HL-60 (cell line): ENCODE measurements at places on chromosomes 11 and 22.

DNA sequence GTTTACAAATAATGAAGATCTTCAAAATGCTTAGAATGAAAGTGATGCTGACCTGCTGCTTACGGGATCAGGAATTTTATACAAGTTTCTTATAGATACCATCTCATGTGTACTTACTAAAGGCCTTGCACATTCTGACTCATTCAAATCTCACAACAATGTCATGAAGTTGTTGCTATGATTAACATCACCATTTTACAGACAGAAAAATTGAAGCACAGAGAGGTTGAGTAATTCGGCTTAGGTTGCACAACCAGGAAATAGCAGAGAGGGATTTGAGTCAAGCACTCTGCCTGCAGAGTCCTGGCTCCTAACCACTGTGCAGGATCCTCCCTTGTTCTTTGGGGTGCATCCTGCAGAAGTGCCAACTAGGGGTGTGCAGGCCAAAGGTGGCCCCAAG is 471.9 kb downstream of the MIAT start:
- DNase-seq = peak; percentile 33

- DNase-seq = no peak
Observed at GRCh38 chr11:32297611-32298011, 137.7 kb downstream of the WT1 start.

GRCh38 chr11:953512-953911 is 27.8 kb downstream of the AP2A2 start:
- no peak for DNase-seq

DNA sequence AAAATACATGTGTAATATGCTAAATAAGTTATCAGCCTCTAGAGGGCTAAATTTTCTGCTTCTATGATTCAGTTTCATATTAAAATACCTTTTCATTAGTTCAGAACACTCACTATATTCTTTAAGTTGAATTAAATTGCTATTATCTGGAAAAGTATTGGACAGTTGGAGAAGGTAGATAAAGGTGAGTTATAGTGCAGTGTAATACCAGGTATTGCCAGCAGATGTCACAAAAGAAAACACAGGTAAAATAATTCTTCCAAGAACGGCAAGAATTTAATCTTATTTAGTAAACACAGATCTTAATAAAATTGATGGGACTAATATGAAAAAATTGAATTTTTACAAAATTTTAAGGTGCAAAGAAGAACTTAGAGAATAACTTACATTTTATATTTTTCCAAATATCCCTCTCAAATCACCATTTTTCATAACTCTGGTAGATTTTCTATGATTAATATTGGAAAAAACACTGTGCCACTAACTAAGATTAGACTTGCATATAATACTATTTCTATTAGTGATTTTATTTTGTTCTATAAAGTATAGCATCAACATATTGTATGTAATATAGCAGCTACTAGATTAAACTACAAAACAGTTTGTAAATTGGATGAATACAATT is 1.7 kb upstream of the LRRC4C start:
- DNase-seq = no peak

DNA sequence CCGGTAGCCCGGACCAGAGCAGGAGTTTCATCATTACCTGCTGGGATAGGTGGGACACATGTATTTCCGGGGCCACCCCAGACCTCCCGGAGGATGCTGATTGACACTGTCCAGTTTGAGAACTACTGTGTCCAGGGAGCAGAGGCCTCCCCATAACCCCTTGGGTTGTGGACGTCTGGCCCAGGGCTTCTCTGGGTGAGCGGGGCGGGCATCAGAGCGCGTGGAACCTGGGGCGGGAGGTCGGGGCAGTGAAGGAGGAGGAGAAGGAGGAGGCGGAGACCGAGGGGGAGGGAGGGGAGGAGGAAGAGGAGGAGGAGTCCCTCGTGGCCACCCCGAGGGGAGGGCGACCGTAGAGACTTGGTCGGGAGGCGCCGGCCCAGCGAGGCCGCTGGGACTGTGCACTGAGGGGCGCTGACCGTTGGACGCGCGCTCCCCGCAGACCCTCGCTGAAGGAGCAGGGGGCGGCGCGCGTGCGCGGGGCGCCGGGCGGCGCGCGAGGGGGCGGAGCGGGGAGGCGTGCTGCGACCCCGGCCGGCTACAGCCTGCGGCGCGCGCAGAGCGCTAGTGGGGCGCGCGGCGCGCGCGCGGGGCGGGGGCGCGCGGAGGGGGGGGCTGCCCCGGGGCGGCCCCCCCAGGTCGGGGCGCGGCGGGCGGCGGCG is at the start of gene GRK3:
TSS of gene GRK3 (plus strand) at position 356 of the 659 bp plus-strand sequence. CDS start 366 bp downstream, outside the sequence.
- peak; percentile 90 for DNase-seq

GRCh38 chr11:130937051-130937450 is 20.8 kb upstream of the SNX19 start:
- DNase-seq = no peak

DNA sequence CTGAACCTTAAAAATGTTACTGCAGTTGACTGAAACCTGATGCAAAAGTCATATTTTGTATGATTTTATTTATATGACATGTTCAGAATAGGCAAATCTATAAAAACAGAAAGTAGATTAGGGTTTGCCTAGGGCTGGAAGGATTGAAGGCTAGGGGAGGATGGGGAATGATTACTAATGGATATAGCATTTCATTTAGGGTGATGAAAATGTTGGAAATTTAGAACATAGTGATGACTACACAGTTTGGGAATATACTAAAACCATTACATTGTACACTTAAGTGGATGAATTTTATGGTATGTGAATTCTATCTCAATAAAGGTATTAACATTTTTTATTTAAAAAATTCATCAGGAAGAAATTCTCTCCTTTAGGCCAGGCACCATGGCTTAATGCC is 22.9 kb upstream of the PAFAH1B2 start:
- DNase-seq = no peak

DNA sequence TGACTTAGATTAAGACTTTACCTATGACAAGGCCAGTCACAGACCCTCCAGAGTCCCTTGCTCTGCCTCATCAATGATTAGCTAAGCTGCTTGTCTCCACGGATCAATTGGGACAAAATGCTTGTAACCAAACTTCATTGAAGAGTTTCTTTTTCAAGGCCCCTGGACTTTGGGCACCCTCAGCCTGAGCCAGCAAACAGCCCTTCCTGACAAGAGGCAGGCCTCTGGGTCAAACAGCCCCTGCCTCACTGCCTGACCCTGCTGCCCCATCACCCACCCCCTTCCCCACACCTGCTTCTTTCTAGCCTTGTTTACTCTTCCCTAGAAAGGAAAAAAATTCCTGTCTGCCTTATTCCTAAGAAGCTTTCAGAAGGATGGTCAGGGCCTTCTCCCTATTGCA is 26.3 kb upstream of the CDON start:
- no peak for DNase-seq

- DNase-seq = no peak
Observed at GRCh38 chr22:26632422-26633155, 10.8 kb downstream of the CRYBA4 start.

DNA sequence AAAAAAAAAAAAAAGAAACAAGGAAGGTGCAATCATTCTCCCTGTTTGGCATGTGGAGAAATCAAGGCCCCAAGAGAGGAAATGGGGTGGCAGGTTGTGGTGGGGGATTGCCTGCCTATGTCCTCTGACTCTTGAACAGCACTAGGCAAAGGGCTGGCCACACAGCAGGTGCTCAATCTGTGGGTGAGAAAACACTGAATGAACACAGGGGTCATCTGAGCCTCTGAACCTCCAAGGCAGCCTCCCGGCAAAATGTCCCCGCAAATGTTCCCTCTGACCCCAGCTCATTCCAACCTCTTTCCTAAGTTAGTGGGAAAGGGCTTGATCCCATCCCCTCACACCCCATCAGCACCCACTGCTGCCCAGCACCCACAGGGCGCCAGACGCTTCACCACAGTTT is 4.6 kb downstream of the PLA2G6 start:
- DNase-seq = peak; percentile 61

GRCh38 chr11:102428696-102429095 is 23.9 kb downstream of the TMEM123 start:
- no peak for DNase-seq

GRCh38 chr11:47523490-47524225 is 29.3 kb downstream of the CELF1 start:
- no peak for DNase-seq

DNA sequence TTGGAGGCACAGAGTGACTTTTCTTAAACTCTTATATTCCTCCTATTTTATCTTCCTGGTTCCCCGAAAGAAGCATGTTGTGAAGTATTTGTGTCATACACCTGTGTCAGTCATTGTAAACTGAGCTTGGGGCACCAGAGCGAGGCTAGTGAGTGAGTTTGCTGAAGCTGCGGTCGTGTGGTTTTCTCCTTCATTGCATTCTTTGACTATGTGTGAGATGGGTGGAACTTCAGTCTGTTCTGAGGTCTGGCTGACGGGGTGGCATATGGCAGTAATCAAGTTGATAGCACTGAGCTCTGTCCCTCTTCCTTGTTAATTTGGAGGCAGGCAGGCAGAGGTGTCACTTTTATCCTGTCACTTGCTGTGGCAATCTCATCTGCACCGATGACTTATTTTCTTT is 4.2 kb downstream of the VPS26B start:
- DNase-seq = no peak

- no peak for DNase-seq
Observed at GRCh38 chr11:75244052-75244814, 3.7 kb downstream of the TPBGL start.
